Suppressor macrophage treated with lipopolysaccharide for 1 hour (primary cell): ENCODE measurements at places on chromosomes 16 and 17.

- DNase-seq = no peak
Measured at GRCh38 chr17:2207815-2208515, 95.6 kb downstream of the SMG6 start.

DNA sequence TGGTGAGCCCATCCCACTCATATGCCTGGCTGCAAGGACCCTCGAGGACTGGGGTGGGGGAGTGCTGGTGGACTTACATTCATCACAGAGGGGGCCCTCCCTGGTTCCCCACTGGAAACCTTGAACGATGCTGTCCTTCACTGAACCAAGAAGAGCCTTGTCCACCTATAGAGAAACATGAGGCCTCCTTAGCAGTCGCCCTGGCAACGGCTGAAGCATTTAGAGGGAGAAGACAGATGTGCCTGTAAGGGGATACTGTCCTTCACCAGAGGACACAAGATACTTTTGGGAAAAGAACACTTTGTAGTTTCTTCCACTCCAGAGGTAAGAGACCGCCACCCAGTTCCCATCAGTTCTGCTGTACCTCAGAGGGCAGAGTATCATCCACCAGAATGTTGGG, 6.5 kb downstream of the HIGD1B start:
- no peak for DNase-seq

GRCh38 chr17:13833921-13834320, 232.2 kb upstream of the HS3ST3A1 start:
- no peak for DNase-seq

GRCh38 chr17:18928628-18929125, 23.3 kb upstream of the SLC5A10 start:
- DNase-seq = no peak

GRCh38 chr16:61969077-61969382, 67.2 kb downstream of the CDH8 start:
- DNase-seq = no peak

DNA sequence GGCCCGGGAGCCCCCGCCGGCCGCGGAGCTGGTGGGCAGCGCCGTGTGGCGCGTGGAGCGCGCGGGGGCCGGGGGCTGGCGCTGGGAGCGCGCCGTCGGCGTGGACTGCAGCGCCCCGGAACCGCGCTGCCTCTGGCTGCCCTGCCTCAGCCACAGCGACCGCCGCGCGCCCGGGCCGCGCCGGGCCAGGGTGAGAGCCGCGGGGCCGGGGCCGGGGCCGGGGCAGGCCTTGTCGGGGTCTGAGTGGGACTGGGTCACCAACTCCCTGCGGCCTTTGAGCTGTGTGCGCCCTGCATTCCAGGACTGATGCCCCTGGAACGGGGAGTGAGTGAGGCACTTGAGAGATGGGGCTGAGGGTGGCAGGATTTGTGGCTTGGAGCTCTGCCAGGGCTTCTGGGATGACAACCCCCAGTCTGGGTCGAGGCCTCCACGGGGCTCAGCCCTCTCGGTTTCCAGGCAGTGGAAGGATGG, 25.7 kb downstream of the ARHGAP23 start:
- no peak for DNase-seq

GRCh38 chr16:82439678-82440293, 187.0 kb upstream of the CDH13 start:
- peak; percentile 8 for DNase-seq
